ENCODE measurements at places on chromosomes 16 and 17. TPM values are rescaled to one million over a fixed set of nuclear protein-coding genes. Genes with fewer than 3 reads are reported as not detected.

Gene KIF18B
- polyA plus RNA-seq = 4.6 TPM

Gene PPP1R27
- polyA plus RNA-seq = not detected

Gene ORC6
- polyA plus RNA-seq = 11.6 TPM

DNA sequence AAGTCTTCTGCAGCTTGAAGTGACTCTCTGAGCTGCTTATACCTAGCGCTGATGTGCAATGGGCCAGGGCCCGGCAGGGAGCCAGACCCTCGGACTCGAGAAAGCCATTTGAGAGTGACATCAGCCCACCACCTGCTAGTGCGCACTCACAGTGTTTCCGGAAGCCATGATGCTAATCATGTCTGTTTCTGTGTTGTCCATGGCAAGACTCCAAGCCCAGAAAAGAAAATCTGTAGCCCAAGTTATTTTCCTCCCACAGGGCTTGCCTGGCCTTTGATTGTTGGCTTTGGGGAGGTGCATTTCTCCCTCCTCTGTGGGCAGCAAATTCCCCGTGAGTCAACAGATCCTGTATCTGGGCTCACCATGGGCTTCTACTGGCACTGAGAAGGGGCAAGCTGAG lies 1.8 kb upstream of the CDRT4 start:
- no peak overlapping the region for H3K27ac ChIP-seq
- H3K36me3 ChIP-seq = no peaks in the 10 kb centered on the region
- H3K4me1 ChIP-seq = no peaks in the 10 kb centered on the region
- no peak overlapping the region for H3K4me3 ChIP-seq
- no peak for DNase-seq

- H3K36me3 ChIP-seq = no peaks in the 10 kb centered on the region
- DNase-seq = no peak
- H3K4me1 ChIP-seq = no peaks in the 10 kb centered on the region
- H3K27ac ChIP-seq = no peak overlapping the region
- peaks cover 22% of the 10 kb centered on the region for H3K27me3 ChIP-seq
Measured at GRCh38 chr17:27793906-27794569, 6.3 kb downstream of the NOS2 start.

DNA sequence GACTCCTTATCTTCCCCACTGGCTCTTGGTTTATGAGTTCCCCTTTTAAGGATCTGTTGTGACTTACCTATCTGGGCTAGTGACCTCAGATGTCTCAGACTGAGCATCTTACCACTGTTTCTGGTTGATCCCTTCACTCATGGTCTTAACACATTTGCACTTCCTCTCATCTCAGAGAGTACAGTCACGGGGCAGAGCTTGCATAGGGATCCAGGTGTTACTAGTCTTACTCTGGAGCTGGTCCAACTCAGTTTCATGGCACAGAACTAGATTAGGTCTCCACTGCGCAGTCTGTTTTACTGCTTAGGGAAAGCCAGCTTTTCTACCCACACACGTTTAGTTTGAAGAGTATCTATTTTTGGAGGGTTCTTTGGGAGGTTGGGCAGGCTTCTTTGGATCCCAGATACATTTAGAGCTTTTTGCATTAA lies 10.2 kb downstream of the GABARAPL2 start:
- H3K27ac ChIP-seq = no peak overlapping the region
- peaks cover 44% of the 10 kb centered on the region for H3K36me3 ChIP-seq
- no peaks in the 10 kb centered on the region for H3K27me3 ChIP-seq

- H3K4me3 ChIP-seq = no peak overlapping the region
- H3K27me3 ChIP-seq = no peaks in the 10 kb centered on the region
- H3K36me3 ChIP-seq = no peaks in the 10 kb centered on the region
- no peaks in the 10 kb centered on the region for H3K4me1 ChIP-seq
Measured at GRCh38 chr16:76565542-76565941, 288.3 kb downstream of the CNTNAP4 start.

DNA sequence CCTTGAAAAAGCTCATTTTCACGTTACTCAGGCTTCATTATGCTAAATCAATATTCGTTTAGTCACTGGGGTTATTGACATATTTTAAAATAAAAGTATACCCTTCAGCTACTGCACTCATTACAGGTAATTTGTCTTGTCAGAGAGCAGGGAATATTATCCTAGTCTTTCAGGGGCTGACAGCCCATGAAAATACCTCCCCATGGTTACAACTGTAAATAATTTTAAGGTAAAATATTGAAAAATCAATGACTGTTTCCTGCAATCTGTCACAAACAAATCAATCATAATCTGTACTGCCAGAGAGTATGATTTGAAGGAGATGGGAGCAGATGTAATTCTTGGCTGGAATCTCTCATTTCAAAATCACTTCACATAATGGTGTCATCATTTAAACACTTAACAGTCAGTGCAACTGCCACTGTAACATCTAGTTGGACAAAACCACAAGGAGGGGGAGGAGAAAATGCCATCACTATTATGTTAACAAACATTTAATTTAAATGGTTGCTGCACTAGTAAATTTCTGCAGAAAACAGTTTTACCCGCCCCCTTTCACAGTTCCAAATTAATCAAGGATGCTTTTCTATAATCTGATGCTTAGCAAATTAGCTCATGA lies 9.3 kb upstream of the IRX5 start:
- H3K27ac ChIP-seq = no peak overlapping the region
- no peak overlapping the region for H3K4me3 ChIP-seq
- DNase-seq = peak; percentile 72
- peaks cover 35% of the 10 kb centered on the region for H3K36me3 ChIP-seq
- H3K27me3 ChIP-seq = no peaks in the 10 kb centered on the region

- H3K36me3 ChIP-seq = no peaks in the 10 kb centered on the region
- no peak overlapping the region for H3K27ac ChIP-seq
- no peak overlapping the region for H3K4me3 ChIP-seq
- no peaks in the 10 kb centered on the region for H3K27me3 ChIP-seq
Measured at GRCh38 chr17:3865176-3865575, 19.1 kb upstream of the NCBP3 start.

DNA sequence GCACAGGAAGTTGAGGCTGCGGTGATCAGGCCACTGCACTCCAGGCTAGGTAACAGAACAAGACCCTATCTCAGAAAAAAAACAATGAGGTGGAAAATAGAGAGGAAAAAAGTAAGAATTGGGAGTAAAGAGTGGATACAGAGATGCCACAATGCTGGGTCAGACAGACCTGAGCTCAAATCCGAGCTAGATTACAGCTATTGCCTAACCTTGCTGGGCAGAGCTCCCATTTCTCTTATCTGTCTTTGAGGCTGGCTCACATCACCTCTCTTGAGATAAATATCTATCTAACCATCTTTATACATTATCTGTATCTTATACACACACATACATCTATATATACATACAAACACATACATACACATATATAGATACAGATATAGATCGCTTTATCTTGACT lies 59.0 kb downstream of the ACSM2B start:
- DNase-seq = no peak
- H3K4me1 ChIP-seq = no peaks in the 10 kb centered on the region
- H3K4me3 ChIP-seq = no peak overlapping the region
- no peak overlapping the region for H3K27ac ChIP-seq

- H3K27me3 ChIP-seq = no peaks in the 10 kb centered on the region
- peak overlapping the region; percentile 59 for H3K27ac ChIP-seq
- H3K36me3 ChIP-seq = no peaks in the 10 kb centered on the region
Measured at GRCh38 chr17:30961209-30962188, 9.3 kb upstream of the RNF135 start.

- peak overlapping the region; percentile 88 for H3K4me3 ChIP-seq
- peak overlapping the region; percentile 98 for H3K27ac ChIP-seq
- DNase-seq = peak; percentile 81
Measured at GRCh38 chr17:62630365-62631085, 3.1 kb downstream of the MRC2 start.

DNA sequence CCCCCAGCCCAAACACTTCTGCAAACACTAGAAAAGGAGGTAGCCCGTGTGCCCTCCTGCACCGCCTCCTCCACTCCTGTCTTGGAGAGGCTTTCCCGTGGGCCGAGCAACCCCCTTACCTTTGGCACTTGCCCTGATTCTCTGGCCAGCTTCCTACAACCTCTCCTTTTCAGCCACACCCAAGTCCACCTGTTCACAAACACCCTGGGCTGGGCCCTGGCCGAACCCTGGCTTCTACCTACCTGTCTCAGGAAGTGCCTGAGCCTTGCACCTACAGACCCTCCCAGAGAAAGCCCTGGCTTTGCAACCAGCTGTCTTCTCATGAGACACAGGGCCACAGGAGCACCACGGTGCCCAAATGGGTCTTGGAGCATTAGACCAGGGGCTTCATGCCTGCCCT lies 2.0 kb upstream of the ANTKMT start:
- peaks cover 4% of the 10 kb centered on the region for H3K4me1 ChIP-seq
- H3K27me3 ChIP-seq = no peaks in the 10 kb centered on the region
- H3K4me3 ChIP-seq = no peak overlapping the region

DNA sequence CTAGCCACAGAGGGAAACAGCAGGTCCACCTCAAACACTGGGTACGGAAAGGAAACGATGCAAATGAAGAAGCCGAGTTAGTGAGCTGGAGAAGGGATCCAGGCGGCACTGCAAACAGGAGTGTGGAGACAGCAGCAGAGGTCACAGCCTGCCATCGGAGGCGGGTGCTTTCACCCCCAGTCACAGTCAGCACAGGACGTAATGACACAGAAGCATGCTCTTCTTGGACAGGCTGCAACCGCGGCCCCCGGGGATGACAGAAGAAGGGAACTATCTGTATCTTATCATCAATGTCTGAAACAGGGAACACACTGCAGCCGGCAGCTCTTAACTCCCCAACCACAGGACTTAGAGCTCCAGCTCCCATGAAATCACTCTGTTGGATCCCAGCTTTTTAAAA lies 16.1 kb upstream of the SLC38A8 start:
- H3K4me3 ChIP-seq = no peak overlapping the region
- DNase-seq = no peak
- H3K36me3 ChIP-seq = peaks cover 31% of the 10 kb centered on the region
- no peaks in the 10 kb centered on the region for H3K4me1 ChIP-seq
- H3K27me3 ChIP-seq = no peaks in the 10 kb centered on the region
- H3K27ac ChIP-seq = no peak overlapping the region

GRCh38 chr17:2363851-2364762 lies 26.8 kb downstream of the SGSM2 start:
- H3K4me3 ChIP-seq = no peak overlapping the region
- peaks cover 4% of the 10 kb centered on the region for H3K4me1 ChIP-seq
- H3K36me3 ChIP-seq = no peaks in the 10 kb centered on the region
- no peak overlapping the region for H3K27ac ChIP-seq
- H3K27me3 ChIP-seq = no peaks in the 10 kb centered on the region

GRCh38 chr16:8564934-8565345 lies 25.4 kb downstream of the TMEM114 start:
- H3K27me3 ChIP-seq = no peaks in the 10 kb centered on the region
- H3K27ac ChIP-seq = no peak overlapping the region
- H3K4me1 ChIP-seq = no peaks in the 10 kb centered on the region

DNA sequence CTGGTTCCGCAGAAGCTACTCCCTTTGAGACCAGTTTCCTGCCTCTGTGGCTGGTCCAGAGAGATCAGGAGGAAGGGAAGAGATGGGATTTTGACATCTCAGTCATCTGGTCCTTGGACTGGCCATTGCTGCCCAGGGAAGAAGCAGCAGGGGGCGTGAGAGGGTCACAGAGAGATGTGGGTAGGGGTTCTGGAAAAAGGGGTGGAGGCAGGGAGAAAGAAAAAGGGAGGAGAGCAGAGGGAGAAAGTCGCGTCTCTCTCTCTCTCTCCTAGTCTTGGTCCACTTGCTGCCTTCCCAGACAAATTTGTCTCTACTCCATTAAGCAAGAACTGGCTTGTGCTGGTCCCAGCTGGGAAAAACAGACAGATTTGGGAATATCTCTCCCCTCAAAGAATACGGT lies 4.4 kb downstream of the SHBG start:
- H3K4me3 ChIP-seq = no peak overlapping the region
- H3K27ac ChIP-seq = no peak overlapping the region
- H3K36me3 ChIP-seq = no peaks in the 10 kb centered on the region
- no peaks in the 10 kb centered on the region for H3K4me1 ChIP-seq

GRCh38 chr16:70589998-70590471 lies 56.3 kb upstream of the IL34 start:
- no peaks in the 10 kb centered on the region for H3K27me3 ChIP-seq
- no peak overlapping the region for H3K4me3 ChIP-seq
- H3K27ac ChIP-seq = no peak overlapping the region
- peak; percentile 51 for DNase-seq
- no peaks in the 10 kb centered on the region for H3K36me3 ChIP-seq
- H3K4me1 ChIP-seq = 0 out of 2 replicates have a peak, but pooled peaks cover 6% of the 10 kb centered on the region

DNA sequence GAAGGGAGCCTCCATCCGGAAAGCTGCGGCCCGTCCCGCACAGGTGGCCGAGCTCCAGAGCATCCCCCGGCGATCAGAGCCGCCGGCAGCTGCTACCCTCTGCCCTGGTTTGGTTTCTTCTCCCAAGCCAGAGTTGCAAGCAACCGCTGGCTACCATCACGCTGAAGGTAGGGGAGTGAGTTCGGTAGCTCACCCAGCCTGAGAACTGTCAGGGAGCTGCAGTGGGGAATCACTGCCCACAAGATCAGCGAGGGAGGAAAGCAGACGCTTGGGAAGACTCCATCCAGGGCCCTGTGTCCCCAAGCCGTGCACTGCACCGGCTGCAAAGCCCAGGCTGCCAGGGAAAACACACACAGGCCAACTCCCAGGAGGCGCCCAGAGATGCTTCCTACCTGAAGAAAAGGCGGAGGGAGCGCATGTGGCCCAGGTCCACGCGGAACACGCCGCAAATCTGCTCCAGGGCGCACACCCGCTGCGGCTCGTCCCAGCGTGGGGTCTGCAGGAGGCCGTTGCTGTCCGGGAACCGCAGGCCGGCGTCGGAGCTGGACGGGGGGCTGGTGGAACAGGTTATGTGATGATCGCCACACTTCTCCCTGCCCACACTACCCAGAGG lies 83.3 kb downstream of the TBC1D16 start:
- H3K4me1 ChIP-seq = peaks cover 9% of the 10 kb centered on the region
- DNase-seq = no peak
- no peak overlapping the region for H3K4me3 ChIP-seq
- no peaks in the 10 kb centered on the region for H3K27me3 ChIP-seq

DNA sequence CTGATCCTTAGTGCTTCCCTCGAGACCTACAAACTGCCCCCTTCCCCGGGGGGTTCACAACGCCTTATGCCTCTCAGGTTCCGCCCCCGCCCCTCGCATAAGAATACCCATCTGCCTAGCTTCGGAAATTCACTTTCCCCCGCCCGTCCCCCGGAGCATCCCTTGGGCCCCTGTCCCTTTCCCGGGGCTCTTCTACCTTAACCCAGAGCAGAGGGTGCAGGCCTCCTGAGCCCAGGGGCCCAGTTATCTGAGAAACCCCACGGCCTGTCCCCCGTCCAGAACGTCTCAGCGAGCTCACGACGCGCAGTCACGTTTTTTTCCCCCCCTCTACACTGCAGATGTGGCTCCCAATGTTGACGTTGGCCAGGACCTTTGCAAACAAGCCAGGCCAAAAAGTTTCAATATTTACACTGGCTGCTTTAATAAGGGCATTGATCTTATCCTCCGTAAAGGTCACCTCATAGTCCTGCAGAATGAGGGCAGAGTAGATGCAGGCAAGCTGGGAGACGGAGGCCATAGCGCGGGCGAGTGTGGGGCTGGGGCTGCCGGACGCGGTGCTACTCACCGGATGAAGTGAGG lies 1.4 kb upstream of the NBR1 start:
- H3K27ac ChIP-seq = peak overlapping the region; percentile 99
- H3K4me3 ChIP-seq = peak overlapping the region; percentile 93
- no peaks in the 10 kb centered on the region for H3K27me3 ChIP-seq
- peak; percentile 83 for DNase-seq

Measured in GM23248 (cell line).